ENCODE measurements at places on chromosomes 3 and 15.

DNA sequence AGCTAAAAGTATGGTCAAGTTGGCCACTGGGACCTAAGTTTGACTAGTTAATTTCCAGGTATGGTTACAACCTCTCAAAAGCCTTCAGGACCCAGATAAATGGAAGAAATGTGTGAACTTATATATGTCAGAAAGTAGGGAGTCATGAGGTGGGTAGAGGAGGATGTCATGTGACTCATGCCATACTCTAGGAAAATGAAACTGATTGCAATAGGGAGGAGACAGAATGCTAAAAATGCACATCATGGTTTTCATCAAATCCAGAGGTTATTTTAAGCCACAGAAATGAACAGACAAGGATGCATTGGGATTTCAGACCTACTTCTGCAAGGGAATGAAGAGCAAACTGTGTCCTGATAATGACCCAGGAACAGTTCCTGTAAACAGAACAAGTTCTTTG lies 310.0 kb downstream of the EDEM1 start:
- DNase-seq = no peak

DNA sequence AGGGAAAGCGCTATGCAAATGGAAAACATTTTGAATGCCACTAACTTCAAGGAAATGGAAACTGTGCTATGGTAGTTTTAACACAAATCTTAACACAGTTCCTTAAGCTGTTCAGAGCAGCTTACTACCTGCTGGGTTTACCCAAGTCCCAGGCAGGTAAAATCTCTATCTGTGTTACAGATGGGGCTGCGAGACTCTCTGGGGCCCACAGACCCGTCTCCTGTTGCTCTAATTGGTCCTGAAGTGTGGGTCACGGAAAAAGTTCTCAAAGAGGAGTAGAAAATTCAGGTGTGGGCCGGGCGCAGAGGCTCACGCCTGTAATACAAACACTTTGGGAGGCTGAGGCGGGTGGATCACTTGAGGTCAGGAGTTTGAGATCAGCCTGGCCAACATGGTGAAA lies 16.9 kb upstream of the ZFYVE19 start:
- no peak for DNase-seq

DNA sequence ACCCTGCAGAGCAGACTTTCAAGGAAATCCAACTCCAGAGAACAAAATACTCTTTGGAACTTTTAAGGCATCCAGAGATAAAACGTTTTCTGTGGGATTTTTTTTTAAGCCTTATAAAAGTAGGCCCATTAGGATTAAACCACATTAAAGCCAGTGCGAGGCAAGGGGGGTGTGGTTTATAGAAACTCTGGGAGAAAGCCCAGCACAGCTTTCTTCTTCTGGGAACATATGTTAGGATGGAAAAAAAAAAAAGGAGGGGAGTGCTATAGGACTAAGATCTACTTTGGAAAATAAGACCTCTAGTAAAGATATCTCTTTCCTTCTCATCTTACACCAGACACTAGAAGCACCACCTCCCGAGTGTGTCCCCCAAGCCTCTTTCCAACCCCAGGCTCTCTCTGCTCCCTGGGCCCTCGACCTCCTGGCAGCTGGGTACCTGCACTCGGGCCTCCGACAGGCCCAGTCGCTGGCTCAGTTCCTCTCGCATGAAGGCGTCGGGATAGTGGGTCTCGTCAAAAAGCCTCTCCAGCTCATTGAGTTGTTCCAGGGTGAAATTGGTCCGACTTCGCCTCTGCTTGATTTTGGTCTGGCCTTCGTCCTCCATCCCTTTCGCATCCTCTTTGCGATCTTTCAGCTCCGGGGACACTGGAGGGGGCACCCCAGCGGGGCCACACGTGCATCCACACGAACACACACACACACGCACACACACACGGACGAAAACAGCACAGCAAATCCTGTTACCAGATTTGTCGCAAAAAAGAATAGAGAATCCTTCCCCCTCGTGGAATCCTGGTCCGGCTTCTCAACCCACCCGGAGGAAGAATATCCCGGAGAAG lies 3.8 kb downstream of the SHOX2 start:
- peak; percentile 17 for DNase-seq

DNA sequence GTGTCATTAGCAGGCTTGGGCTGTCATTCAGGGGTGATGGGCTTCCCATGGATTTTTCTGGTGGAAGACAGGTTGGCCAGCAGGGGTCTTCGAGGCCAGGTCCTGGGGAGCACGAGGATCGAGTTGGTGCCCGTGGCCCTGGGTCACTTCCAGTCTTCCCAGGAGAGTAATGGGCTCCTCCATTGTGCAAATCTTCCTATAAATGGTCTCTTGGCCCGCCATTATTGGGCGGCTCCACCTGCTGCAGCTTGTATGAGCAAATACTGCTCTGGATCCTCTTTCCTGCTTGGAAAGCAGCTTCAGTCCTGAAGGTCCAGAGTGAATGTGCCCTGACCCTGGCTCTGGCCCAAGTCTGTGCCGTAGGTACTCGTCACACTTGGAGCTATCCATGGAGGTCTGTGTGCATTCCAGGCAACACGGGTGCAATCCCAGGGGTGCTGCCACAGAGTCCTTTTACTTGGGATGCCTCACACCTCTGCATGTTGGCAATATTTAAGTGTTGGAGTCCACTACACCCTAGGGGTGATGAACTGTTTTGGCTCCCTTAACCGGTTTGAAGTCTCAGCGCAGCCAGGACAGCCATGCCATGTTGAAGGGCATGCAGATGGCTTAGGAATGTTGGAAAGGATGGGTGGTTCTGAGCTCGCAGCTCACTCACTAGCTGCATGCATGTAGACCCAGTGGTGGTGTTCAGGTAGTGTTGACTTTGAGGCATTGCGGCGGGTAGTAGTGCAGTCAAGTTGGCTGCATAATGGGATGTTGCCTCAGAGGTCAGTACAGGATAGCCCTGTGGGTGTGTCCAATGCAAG lies 97.6 kb downstream of the SNRPN start:
- no peak for DNase-seq

- no peak for DNase-seq
These were observed 139.7 kb upstream of the TBL1XR1 start for GRCh38 chr3:177336873-177337450.

GRCh38 chr15:42427429-42428223 lies 63.3 kb downstream of the ZNF106 start:
- peak; percentile 63 for DNase-seq

DNA sequence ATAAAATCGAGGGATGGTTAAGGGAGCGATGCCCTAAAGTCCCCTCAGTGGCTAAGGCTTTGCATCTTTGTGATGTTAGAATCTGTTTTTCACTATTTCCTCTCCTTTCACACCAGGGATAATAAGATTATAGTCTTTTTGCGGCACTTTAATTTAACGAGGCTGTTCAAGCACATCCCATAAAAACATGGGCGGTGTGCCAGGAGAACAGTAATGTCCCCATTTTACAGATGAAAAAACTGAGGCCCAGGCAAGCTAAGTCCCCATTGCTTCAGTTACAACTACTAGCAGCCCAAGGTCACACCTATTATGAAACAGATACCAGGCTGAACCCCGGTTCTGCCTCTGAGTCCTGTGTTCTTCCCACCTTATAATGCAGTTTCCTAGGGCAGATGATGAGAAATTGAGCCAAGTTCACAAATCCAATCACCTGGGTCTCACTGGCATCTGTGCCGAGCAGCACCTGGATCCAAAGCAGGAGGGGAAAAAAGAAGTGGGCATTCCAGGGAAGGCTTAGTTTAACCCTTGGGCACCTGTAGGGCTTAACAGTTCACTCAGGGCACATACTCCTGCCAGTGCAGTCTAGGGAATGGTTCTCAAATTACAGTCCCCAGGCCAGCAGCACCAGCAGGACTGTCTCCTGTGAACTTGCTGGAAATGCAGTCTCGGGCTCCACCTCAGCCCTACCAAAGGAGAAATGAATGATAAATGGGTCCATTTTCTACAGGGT lies 169.3 kb downstream of the RAB11A start:
- DNase-seq = no peak

DNA sequence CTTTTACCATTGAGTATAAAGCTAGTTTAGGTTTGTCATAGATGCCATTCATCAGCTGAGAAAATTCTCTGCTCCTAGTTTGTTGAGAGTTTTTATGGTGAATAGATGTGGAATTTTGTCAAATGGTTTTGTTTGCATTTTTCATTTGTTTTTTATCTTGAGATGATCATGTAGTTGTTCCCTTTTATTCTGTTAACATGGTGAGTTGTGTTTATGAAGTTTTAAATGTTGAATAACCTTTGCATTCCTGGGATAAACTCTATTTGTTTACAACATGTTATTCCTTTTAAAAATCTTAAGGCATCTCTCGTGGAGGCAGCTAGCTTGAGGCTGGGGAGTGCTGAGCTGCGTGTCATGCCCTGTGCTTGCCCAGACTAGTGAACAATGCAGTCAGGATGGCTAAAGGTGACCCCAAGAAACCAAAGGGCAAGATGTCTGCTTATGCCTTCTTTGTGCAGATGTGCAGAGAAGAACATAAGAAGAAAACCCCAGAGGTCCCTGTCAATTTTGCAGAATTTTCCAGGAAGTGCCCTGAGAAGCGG lies 48.5 kb downstream of the ANAPC13 start:
- no peak for DNase-seq

All from DMS 273 treated with DMSO at 0.1 percent for 48 hours (cell line).